GM12892 (cell line): ENCODE measurements at places on chromosomes 7 and 10.

DNA sequence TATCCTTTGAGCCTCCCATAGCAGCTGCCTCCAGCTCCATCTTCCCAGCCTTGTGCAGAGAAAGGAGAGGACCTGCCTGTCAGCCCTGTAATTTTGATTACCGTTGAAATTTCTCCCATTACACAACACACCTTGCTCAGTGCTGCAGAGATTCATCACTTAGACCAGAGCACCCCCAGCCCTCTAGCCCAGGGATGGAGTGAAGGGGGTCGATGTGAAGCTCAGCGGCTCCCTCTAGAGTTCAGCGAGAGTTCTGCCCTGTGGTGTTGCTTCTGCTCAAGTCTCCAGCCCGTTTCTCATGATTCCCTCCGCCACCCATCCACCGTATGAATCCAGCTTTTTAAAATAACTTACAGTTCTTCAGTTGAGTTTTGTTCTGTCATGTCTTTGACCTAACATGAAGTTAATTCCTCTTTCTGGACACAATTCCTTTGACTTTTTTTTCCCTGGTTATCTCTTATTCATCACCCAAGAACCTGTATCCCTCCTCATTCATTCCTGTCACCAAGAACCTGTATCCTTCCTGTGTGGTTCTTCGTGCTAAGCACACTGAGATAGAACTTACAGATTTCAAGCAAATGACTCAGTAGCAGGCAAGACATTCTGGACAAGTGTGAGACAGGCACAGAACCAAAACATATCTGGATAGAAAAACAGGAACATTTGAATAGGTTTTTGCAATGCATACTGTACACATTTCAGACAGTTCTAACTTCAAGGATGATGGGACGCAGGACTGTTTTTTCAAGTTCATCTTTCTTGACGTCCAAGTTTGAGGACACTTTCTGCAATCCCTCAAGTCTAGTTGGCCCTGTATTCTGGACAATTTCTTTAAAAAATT is 35.0 kb upstream of the ZNF32 start:
- DNase-seq, result peak; percentile 34

DNA sequence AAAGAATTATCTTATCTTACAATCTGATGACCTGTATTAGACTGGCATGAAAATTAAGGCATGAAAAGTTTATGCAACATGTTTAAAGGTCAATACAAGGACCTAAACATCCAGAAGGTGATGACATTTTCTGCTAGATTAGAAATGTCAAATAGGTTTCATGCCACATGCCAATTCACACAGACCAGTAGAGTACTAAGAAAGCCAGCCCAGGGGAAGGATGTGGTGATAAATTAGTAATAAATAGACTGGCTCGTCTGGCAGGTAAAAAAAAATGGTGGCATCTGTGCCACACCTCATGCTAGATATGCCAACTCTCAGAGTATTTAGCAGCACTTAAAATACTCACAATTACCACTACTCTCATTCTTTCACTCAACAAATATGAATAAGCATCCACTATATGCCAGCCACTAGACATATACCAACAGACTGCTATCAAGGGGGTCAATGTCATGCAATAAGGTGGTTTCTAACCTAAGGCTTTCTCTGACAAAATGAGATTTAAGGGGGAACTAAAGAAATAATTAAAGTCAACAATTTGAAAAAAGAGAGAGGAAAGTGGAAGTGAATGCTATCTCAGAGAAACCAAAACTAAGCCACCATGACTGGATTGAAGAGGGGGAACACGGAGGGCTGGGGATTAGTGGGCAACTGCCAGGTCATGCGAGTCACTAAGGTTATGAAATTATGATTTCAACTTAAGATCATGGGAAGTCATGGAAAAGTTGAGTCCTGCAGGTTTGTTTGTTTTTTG is 83.5 kb downstream of the SGMS1 start:
- DNase-seq, result no peak

DNA sequence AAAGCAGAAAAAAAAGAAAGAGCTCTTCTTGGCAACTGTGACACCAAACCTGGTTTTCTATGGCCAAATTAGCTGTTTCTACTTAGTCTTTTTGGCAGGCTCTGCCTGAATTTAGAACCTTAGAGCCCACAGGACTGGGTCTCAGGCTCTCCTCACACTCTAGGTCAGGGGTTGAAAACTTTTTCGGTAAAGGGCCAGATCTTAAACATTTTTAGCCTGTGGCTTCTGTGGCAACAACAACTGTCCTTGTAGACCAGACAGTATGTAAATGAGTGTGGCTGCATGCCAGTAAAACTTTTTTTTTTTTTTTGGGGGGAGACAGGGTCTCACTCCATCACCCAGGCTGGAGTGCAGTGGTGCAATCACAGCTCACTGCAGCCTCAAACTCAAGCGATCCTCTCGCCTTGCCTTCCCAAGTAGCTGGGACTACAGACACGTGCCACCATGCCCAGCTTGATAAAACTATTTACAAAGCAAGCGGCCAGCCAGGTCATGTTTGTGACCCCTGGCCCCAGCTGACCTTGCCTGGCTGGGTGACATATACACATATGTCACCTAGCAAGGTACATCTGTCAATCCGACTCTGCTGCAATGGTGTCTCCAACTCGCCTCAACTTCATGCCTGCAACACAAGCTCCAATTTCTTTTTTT is 17.4 kb downstream of the KPNA7 start:
- no peak for DNase-seq

GRCh38 chr7:8214244-8214824 is 47.6 kb downstream of the ICA1 start:
- DNase-seq, result no peak

GRCh38 chr10:35378541-35379210 is 42.4 kb downstream of the CCNY start:
- no peak for DNase-seq

- DNase-seq, result no peak
Measured at GRCh38 chr7:156950381-156950858, 908 bp downstream of the NOM1 start.

DNA sequence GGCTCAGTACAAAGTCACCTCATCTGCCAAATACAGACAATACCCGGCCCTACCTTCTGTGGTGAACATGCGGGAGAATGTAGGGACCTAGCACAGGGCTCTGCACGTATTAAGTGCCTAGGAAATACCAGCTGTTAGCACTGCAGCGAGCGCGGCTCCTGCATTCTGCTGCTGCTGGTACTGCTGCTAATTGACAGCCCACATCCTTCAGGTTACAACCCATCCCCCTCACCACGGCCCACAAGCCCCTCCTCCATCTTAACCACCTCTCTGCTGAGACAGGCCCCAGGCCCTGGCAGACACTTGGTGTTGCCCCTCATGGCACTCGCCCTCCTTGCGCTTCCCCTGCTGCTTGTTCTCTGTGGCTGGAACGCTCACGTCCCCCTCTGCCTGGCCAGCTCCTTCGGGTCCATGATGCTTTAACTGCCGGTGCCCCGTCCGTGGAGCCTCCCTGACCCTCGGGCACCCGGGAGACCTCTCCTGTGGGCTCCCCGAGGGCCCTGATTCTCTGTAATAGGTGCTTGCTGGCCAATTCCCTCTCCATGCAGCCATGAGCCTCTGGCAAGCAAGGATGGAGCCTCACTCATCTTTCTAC is 53.3 kb upstream of the LOXL4 start:
- no peak for DNase-seq

DNA sequence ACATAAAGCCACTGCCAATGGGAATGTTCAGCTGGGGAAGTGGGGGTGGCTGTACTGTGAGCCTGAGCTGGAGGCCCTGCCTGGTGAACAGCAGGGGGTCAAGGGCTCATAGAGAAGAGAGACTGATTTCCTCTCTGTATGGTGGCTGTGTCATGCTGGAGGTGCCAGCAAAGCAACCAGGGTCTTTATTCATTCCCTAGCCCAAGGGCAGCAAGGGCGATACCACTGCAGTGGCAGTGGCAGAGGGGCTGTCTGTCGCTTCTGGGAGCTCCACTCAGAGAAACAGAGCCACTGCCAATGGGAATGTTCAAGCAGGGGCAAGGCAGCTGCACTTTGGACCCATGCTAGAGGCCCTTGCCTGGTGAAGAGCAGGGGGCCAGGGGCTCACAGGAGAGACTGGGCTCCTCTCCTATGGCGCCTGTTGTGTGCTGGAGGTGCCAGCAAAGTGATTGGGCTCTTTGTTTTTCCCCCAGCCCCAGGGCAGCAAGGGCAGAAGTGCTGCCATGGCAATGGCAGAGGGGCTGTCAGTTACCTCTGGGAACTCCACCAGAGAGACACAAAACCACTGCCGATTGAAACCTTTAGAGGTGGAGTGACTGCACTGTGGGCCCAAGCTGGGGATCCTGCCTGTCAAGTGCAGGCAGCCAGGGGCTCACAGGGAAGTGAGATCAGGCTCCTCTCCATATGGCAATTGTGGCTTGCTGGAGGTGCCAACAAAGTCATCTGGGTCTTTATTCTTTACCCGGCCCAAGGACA is 545.1 kb downstream of the SH2D4B start:
- DNase-seq, result no peak

GRCh38 chr10:110977662-110978061 is 58.3 kb downstream of the SHOC2 start:
- no peak for DNase-seq

- DNase-seq, result no peak
Measured at GRCh38 chr7:5500777-5501350, 77.2 kb upstream of the TNRC18 start.

- no peak for DNase-seq
Measured at GRCh38 chr7:92417913-92418312, 29.4 kb upstream of the GATAD1 start.

DNA sequence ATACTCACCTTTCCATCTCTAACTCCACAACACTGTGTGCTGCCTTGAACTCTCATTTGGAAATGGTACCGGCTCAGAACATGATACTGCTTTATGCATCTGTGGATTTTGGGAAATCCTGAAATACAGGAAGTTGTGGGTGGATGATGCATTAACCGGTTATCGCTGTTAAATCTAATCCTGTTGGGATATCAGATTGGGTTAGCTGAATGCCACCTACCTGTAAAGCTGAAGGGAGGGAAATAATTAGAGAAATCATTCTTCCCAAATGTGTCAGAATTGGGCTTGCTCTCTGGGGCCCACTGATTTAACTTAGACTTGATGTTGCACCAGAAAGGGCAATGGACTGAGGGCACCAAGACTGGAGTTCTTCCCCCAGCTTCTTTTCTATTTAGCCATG is 54.0 kb downstream of the CH25H start:
- no peak for DNase-seq

DNA sequence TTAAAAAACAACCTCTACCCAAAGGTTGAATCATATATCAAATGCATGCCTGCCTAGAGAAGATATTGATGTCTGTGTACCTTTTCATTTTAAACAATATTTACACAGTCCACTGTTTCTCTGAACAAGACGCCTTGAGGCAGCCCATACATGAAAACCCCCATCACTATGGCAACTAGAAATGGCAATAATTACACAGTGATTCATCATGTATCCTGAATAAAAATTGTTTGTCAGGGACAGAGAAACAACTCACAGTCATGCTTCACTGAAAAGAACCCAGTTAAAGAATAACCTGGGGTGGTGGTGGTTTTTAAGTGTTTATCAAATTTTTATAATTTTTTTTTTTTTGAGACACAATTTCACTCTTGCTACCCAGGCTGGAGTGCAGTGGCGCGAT is 19.7 kb downstream of the DNAJC12 start:
- DNase-seq, result no peak

DNA sequence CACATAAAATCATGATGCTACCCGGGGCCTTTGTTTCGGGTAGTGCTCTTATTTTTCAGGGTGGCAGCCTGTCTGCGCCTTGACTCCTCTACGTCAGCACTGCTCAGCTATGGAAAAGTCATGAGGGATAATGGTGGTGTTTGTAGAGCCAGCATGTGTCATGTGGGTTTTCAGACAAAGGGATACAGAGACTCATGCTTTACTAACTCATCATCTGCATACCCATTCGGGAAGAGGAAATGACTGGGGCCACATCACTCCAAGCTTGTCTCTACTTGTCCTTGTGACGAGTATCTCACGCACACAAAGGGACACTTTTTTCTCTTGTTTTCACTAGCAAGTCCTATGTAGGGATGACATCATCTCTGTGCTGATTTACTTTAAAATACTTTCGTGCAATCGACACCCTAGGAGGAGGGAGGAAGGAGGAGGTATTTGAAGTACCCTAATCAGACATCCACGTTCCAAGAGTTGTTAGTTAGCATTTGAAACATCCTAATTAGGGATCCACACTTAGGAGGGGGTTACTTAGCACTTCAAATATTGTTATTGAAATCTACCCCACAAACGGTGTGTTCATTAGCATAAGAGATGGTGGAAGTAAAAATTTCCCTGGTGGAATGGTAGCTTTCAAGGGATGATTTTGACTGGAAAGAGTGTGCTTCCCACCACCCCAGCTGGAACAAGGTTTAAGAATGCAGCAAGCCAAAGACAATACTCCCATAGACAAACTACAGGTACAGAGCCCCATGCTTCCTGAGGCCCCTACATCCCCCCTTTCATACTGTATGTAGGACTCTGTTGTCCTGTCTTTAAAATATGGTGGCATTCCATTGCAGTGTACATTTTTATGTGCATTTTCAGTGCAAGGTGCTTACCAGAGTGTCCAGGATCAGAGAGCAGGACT is 52.0 kb downstream of the THNSL1 start:
- no peak for DNase-seq

DNA sequence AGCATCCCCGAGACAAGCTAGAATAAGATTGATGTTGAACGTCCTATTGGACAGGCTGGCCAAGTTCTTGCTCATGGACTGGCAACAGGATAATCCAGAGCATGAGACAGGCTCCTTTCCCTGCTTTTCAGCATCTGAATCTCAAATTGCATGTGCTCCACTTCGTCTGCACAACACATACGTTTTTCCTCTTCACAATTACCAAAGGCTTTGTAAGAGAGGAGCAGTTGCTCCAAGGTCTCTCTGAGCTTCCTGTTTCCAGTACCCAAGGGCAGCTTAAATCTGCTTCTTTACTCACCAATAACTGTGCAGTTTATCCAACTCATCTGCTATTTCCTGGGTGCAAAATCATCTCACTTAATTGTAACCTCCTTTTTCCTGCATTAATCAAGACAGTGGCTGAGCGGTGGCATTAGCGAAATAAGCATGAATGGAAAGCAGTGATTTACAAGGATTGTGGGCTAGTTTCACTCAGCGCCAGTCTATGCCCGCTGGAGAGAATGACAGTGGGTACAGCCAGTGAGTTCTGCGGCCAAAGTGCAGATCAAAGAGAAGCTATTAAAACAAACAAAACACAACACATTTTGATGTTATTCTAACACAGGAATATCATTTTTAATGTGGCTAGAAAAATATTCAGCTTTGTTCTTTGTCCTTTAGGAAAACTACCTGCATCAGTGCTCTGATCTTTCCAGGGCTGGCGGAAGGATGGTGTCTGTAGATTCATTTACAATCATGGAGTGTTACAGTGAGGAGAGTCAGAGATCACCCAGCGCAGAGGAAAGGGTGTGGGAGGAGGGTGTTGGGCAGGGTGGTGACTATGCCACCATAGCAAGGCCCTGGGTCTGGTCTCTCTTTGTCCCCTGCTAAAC is 79.8 kb downstream of the CHN2 start:
- DNase-seq, result no peak

DNA sequence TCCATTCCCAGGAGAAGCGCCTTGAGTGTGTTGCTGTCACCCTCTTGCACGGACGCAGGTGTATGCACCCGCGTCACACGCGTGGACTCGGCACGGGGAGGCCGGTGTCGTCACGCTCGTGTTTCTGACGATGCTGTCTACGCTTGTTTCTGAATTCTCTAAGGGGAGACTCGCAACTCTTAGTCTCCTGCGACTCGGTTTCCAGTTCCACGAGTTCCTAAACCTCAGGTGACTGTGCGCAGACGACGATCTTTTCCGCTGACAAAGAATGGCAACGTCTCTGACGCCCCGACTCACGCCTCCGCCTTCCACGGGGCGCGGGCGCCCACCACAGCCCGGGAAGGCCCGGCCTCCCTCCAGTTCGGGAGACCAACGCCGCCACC is 579 bp downstream of the IDI1 start:
- no peak for DNase-seq
